ENCODE measurements at places on chromosomes 1 and 21.

DNA sequence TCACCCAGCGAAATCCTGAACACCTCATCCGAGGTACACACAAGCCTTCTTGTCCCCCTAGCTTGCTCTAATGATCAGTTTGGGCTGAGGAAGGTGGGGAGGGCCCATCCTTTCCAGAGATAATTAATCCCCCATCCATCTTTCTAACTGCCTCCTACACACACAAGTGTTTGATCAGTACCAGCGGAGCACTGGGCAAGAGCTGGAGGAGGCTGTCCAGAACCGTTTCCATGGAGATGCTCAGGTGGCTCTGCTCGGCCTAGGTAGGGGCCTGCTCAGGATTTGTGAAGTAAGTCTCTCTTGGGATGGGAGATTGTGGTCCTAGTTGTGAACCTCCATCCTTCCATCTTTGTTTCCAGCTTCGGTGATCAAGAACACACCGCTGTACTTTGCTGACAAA is 5.8 kb downstream of the ANXA9 start:
- DNase-seq = no peak

DNA sequence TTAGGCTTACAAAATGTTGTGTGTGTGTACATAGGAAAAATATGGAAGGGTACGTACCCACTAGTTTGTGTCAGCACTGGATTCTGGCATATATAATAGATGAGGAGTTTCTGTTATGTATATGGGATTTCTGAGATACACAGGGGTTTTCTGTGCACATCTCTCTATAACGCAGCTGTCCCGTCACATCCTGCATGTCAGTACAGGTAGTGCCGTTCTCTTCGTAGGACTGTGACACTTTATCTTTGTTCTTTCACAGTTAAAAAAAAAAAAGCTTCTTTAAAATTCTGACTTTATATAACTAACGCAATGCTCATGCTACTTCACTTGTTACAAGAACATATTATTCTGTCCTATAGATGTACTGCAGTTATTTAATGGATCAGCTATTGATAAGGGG is 42.9 kb downstream of the ADARB1 start:
- DNase-seq = no peak

DNA sequence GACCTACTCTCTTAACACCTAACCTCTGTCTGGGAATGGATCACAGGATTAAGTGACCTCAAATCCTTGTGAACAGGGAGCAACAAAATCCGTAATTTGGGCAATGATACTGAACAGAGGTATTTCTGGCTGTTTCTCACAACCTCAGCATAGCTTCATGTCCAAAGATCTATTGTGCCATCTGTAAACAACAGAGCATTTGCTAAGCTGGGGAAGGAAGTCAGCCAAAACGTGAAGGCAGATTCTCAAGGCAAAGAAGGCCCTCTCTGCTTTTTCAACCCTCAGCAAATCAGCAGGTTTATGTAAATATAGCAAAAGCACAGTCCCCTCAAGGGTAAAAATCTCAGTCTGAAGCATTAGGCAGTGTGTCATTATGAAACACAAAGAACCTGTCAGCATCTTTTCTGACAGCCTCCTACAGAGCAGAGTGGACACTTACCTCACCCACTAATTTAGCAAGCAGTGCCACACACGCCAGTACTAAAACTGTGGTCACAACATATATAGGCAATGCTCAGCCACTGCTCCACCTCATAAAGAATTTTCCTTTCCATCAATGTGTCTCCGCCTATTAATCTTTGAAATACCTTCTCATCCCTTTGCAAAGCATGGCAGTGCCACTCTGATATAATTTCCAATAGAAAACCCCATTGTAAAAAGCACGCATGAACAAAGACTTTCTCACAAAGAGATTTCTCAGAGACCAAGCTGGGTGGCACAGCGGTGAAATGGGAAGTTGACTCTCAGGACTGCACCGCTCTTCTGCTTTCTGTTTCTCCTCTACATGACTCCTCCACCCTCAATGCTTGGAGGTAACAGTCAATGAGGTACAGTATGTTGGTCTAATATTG is 188.0 kb downstream of the RERE start:
- no peak for DNase-seq

DNA sequence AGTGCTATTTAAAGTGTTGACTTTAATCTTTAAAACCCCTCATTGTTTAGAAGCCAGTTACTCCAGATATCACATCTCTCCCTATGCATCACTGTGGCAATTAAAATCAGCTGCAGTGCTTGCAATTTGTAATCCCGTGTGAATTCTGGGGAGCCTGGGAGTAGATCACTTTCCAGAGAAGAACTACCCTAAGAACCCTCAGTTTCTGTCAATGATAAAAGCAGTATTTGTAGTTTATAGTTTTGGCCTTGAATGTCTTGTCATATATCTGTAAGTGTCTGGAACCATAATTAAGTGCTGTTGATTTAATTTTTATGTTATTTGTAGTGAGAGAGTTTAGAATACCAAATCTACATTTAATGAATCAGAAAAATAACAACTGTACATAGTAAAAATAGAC is 5.5 kb upstream of the SPAG17 start:
- DNase-seq = no peak
